NCI-H1417 treated with DMSO at 0.1 percent for 48 hours (cell line): ENCODE measurements at places on chromosomes 2 and 18.

DNA sequence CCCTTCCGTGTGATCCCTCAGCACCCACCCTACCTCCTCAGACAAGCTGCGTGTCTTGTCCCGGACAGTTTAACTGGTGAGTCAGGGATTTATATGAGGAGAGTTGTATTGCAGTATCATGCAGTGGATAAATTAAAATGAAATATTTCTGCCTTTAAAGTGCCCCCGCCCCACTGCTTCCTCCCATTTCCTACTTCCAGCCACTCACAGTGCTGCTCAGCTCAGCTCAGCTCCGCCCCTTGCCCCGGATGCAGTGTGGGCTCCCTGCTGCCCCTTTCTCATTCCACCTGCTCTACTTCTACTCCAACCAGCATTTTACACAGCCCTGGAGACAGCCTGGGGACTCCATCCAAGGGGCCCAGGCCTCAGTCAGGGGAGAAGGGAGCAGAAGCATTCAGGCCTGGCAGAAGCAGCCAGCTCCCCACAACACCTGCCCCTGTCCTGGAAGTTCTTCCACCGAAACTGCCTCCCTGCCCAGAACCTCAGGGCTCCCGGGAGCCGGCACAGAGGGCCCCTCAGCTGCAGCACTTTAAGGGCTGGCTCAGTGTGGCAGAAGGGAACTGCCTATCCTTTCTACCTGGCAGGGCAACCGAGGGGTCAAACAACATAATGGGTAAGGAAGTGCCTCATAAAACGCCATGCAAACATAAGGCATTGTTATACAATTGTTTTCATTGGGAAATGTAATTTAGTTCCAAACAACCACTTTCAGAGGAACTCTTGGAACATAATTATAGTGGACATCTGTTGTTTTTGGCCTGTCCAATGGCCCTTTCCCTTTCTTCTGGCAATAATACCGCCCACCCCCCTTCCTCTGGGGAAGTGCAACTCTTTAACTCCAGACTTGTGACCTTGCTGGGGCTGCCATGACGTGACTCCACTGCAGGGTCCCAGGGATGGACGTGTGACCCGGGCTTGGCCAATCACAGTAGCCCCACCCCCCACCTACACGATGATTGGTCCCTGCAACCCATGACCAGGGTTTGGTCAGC lies 102.3 kb downstream of the LIPG start:
- no peak for DNase-seq

DNA sequence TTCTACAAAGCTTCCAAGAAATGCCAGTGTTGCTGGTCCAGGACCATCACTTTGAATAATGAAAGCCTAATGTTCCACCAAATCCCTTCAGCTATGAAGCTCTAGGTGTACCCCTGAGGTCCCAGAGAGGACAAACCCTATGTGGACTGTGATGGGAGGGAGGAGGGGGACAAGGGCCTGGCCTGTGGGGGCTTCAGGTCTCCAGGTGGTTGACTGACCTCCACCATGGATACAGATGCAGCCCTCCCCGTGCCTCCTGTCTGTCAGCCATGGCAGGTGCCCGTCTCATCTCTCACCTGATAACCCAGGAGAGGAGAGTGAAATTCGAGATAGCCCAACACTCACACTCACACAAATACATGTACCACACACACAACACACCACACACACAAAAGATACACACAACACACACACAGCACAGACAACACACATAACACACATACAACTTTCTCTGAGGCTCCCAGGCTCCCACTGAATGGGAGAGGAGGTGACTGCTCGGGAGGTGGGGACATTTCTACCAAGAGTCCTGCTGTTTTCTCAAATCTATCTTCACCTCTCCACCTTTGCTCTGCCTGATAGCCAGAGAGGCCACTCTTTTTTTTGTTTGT lies 12.8 kb upstream of the RHOB start:
- DNase-seq: no peak

GRCh38 chr2:181371782-181372645 lies 85.2 kb upstream of the ITGA4 start:
- DNase-seq: no peak

DNA sequence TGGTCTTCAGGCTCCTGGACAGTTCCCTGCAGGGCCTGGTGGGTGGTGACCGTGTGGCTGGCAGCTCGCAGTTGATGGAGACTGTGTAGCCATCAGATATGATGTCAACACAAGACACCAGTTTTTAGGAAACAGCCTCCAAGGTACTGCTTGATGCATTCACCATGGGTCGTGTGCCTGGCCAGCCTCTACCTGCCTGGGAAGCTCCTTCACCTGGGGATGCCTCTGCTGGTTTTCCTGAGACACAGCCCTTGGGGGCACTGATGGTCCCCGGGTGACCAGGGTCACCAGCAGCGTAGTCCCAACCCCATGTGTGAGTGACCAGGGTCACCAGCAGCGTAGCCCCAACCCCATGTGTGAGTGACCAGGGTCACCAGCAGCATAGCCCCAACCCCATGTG lies 33.6 kb upstream of the KCNG2 start:
- DNase-seq: no peak

DNA sequence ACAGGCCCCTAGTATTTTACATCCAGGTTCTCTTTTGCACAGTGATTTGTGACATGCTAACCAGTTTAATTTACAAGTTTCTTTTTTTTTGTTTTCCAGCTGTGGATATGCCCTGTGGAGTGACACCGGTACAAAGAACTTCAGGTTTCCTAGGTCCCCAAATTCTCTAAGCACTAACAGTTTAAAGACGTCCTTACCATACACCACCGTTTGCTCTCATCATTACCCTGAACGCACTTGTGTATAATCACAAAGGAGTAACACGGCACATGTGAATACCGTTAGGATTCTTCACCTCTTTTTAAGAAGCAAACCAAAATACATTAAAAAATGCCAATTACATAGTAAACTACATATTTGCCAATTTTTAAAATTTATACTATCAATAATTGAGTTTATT lies 853 bp downstream of the LANCL1 start:
- no peak for DNase-seq

GRCh38 chr2:168730344-168730743 lies 72.1 kb upstream of the NOSTRIN start:
- DNase-seq: no peak

DNA sequence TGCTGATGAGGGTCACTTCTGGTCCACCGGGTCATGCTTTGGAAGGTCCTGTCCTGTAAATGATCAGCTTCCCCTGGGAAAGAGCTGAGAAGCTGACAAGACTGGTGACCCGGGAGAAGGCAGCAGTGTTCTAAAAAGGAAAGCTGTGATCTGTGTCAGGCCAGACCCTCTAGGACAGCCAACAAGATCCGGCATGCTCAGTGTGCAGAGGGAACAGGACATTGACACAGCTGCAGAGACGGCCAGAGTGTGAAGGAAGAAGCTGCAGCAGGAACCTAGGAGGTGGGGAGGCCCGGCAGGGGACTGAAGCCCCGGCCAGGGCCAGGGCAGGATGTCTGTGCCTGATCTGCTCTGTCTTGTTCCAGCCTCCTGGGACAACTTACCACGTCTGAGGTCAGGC lies 372.7 kb upstream of the ID2 start:
- DNase-seq: no peak

DNA sequence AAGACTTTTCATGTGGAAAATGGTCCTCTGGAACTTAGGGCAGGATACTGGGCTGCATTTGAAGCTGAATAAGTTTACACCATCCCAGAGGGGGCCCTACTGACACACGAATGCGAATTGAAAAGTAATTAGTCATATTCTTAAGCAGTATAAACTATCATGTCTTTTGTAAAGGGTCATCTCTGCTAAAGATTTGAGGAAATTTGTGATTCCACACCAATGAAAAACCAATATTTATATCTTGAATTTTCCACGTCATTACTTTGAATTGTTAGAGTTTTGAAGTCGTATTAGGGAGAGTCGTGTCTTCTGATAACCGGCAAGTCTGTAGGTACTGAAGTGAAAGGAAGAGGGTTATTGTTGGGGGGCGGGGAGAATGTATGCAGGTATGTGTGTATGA lies 4.1 kb upstream of the OTX1 start:
- no peak for DNase-seq

GRCh38 chr18:24979235-24979634 lies 372.7 kb downstream of the ZNF521 start:
- no peak for DNase-seq

- no peak for DNase-seq
These were observed 178.4 kb upstream of the EPAS1 start for GRCh38 chr2:46118656-46119371.
